ENCODE measurements at places on chromosomes 4 and X. TPM values are rescaled to one million over a fixed set of nuclear protein-coding genes. Genes with fewer than 3 reads are reported as not detected.

The NLRP2B gene
- total RNA-seq, result not detected

The IL3RA gene
- not detected for total RNA-seq

The PPP2R2C gene
- total RNA-seq, result not detected

The RTL3 gene
- total RNA-seq, result not detected

The SMIM10 gene
- total RNA-seq, result 0.79 TPM

The PFKFB1 gene
- 0.45 TPM for total RNA-seq

The BMP2K gene
- 12.7 TPM for total RNA-seq

The GPR173 gene
- total RNA-seq, result not detected

The DCAF4L1 gene
- 0.12 TPM for total RNA-seq

Measured in activated naive CD4-positive, alpha-beta T cell treated with anti-CD3 and anti-CD28 coated beads for 36 hours (primary cell).